EL (cell line): ENCODE measurements at places on chromosomes 7 and 10.

DNA sequence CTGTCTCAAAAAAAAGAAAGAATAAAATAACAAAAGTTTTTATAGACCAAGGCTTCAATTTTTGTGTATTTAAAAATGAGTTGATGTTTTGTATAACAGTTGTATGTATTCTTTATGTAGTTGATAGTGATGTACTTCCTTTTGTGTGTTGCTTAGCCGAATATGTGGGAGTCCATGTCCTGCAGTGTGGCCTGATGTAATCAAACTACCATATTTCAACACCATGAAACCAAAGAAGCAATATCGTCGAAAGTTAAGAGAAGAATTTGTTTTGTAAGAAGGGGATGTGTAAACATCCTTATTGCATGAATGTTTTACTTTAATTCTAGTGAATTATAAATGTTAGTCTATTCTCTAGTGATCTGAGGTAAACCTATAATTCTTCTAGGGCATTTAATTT lies 56.6 kb downstream of the MPLKIP start:
- DNase-seq: no peak

- peak; percentile 51 for DNase-seq
Observed at GRCh38 chr7:15972862-15973275, 286.4 kb upstream of the MEOX2 start.

DNA sequence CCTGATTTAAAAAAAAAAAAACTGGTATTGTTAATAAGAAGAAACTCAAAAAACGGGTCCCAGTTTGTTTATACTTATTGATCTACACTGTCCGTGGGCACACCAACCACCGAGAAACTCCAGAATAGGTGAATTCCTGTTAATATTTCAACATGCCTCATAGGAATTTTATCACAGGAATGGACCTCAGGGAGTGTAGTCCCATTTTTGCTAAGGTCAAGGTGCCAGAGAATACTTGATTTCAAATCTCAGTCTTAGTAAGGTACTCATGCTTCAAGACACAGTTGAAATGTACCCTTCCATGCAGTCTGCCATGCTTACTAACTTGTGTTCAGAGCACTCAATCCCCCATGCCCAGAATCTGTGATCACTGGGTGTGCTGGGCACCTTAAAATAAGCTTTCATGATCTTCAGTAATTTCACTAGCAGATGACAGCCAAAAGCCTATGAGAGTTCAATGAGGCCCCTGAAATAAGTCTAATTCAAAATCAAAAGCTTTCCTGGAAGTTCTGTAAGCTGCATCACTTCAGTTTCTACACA lies 385.7 kb downstream of the TNS3 start:
- no peak for DNase-seq

DNA sequence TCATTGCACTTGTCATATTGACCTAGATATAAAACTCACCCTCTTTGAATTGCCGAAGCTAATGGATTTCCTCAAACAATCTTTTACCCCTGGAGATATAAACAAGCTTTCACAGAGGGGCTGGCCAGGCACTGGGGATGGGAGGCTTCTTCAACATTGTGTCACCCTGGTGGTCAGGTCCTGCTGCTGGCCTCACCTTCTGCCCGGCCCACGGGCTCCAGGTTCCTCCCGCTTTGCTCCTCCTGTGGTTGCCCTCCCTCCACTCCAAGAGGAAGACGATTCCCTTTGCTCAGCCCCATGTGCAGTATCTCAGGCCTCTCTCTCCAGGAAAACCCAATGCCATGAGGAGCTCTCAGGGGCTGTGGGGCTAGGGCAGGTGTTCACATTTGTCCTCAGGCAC lies 118.1 kb upstream of the ADCY1 start:
- DNase-seq: no peak

DNA sequence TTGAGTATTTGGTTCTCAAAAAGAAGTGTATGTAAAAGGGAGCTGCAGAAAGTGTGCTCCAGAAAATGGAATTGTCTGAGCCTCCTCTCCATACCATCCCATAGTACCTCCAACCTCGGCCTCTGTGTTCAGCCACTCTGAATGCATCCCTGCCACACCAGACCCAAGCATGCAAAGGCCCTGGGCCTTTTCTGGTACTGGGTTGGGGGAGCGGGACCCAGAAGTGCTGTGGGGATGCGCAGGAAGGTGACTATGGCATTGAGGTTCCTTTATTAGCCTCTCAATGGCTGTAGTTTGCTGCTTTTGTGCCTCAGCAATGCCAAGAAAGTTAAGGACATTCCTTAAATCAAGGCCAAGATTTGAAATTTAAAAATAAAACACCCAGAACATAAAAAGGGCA lies 2.1 kb upstream of the KCNMA1 start:
- no peak for DNase-seq
